HT-29 (cell line): ENCODE measurements at places on chromosomes 1 and 21. TPM values are rescaled to one million over a fixed set of nuclear protein-coding genes. Genes with fewer than 3 reads are reported as not detected.

DNA sequence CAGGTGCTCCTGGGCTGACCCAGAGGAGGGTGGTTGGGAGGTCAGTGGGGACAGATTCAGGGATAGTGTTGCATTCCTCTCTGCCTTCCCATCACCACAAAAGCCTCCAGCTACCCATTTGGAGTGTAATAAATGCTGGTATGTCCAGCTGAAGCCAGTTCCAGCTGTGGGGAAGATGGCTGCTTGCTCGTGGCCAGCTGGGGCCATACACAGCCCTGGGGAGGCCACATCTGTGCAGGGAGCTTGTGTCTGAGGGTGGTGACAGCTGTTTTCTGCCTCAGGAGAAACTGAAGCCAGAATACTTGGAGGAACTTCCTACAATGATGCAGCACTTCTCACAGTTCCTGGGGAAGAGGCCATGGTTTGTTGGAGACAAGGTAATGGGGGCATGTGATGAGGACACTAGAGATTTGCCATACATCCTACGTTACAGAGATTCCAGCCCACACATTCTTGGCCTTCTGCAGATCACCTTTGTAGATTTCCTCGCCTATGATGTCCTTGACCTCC, 2.7 kb downstream of the GSTM4 start:
- DNase-seq = no peak

- DNase-seq = no peak
Observed at GRCh38 chr1:113027007-113027406, 46.0 kb upstream of the LRIG2 start.

DNA sequence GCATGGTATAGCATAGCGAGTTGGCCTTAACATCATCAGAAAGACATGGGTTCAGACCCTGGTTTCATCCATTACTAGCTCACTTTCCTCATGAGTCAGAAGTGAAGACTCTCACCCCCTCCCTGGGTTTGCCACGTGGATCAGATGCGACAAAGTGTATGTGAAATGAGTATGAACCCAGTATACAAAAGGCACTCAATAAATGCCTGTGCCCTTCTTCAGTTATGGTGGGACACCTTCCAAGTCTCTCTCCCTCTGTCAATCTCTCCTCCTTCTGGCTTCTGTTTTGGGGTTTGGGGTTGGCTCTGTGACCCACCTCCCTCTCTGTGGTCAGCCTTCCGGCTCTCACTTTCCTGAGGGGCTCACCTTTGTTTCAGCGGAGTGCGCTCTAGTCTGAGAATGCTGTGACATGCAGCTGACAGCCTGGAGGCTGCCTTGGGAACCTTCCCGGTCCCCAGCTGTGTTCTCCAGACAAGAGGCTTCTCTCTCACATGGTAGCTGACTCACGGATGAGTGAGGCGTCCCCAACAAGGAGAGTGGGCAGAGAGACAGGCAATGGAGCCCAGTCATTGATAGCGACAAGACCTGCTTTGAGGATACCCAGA, 155.0 kb upstream of the EDN2 start:
- no peak for DNase-seq

DNA sequence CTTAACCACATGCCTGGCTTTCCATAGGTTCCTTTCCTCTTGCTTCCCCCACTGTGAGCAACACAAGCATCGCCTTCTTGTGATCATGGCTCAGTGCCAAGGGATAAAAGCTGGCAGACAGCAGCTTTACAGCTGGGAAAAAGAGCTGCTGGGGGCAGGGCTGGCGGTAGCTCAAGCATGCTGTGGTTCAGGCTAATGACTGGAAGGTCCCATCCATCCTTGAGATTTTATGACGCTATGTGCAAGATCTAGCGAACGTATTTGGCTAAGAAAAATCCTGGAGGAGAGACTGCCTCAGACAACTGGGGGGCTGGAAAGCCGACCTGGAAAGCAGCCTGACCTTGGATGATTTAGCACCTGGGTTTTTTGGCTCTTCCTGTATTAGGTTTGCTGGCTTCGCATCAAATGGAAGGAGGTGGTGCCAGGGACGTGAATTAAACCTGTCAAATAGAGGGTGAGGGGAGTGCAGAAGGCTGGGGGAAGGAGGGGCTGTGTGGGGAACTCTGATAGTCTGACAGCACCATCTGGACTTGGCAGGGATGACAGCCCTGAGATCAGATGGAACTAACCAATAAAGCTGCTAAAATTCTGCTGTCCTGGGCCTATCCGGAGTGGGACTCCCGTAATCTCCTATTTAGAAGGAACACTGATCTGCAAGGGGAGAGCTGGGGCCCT, 34.8 kb downstream of the ZMYND12 start:
- peak; percentile 39 for DNase-seq

DNA sequence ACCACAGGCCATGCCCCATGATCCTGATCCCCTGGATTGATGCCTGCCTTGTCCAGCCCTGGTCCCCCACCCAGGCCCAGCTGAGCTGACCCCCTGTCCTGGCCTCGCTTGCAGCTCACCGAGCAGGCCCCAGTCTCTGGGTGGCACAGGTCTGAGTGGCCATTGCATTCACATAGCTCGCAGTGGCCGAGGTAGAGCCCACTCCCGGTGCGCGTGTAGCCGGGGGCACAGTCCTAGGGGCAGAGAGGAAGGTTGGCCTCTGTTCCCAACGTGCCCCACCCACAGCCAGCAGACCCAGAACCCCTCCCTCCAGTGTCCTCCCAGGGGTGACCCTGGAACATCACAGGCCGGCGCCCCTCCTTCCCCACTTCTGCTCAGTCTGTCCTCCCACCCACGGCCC, 51.9 kb downstream of the LDLRAD2 start:
- no peak for DNase-seq

Gene AJAP1
- not detected in 2 replicates for total RNA-seq
